Stimulated activated CD4-positive, alpha-beta T cell treated with anti-CD3 and anti-CD28 coated beads, Interleukin-1b, Interleukin-23, amount 100 ng/mL, for 1 hour (primary cell): ENCODE measurements at places on chromosomes 2 and 18.

- DNase-seq, result no peak
Observed at GRCh38 chr2:20178249-20178607, 46.7 kb downstream of the SDC1 start.

DNA sequence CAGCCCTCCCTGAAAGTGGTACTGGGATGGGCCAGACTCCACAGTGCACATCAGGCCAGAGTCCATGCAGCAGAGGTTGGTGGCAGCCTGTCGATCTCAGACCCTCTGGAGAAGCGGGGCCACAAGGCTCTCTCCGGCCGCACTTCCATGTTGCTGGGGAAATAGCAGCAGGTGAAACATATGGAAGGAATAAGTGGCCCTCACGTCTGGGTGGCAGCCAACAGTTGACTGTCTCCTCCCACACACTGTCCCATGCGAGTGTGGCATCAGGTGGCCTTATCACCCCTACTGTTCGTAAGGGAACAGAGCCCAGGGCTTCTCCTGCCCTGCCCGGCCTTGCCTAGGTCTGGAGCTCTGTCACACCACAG is 58.1 kb upstream of the FOSL2 start:
- DNase-seq, result no peak

GRCh38 chr18:77262643-77263465 is 13.2 kb downstream of the GALR1 start:
- DNase-seq, result no peak

GRCh38 chr2:174750923-174751441 is 13.3 kb downstream of the CHRNA1 start:
- no peak for DNase-seq

- peak; percentile 16 for DNase-seq
Observed at GRCh38 chr2:38375696-38376345, 1.3 kb downstream of the ATL2 start.

GRCh38 chr2:67399144-67399543 is 2.0 kb downstream of the ETAA1 start:
- no peak for DNase-seq

DNA sequence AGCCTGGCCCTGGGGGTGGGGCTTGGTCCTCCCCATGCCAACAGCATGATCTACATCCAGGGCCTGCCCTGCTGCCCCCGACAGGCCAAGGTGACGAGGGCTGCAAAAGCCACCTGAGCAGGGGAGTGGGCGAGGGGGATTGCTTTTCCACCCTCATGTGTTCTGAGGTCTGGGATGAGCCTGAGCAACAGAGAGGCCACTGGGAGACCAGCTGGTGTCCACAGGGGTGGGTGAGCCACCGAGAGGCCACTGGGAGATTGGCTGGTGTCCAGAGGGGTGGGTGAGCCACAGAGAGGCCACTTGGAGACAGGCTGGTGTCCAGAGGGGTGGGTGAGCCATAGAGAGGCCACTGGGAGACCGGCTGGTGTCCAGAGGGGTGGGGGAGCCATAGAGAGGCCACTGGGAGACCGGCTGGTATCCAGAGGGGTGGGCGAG is 147.4 kb upstream of the GPC1 start:
- no peak for DNase-seq

DNA sequence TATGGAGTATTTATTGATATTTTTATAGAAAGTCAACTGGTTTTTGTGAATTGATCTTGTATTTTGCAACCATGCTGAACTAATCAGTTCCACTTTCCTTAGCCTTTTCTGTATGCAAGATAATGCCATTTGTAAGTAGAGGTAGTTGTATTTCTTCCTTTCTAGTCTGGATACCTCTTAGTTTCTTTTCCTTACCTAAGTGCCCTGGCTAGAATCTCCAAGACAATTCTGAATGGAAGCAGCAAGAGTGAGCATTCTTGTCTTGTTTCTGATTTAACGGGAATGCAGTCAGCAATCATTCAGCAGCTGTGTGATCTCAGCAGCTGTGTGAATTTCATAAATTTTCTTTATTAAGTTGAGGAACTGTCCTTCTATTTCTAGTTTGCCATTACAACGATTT is 73.4 kb downstream of the NRXN1 start:
- no peak for DNase-seq

GRCh38 chr18:44741085-44741484 is 60.4 kb downstream of the SETBP1 start:
- no peak for DNase-seq

- DNase-seq, result no peak
Observed at GRCh38 chr18:24791751-24792545, 331.5 kb downstream of the HRH4 start.

DNA sequence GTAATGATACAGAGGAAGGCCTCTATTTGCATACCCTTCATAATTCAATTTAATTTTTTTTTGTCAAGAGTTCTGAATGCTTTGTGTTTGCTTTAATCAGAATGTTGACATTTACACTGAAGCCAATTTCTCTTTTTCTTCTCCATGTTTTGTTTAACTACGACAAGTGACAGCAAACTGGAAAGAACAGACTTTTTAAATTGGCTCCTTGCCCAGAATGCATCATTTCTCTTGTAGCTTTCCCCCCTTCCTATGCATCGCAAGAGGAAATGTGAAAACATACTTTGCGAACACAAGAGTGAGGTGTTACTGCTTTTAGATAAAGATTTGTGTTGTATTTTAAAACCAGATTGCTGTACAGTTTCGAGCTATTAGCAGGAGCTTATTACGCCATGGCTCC is 955.2 kb upstream of the CELF4 start:
- no peak for DNase-seq

DNA sequence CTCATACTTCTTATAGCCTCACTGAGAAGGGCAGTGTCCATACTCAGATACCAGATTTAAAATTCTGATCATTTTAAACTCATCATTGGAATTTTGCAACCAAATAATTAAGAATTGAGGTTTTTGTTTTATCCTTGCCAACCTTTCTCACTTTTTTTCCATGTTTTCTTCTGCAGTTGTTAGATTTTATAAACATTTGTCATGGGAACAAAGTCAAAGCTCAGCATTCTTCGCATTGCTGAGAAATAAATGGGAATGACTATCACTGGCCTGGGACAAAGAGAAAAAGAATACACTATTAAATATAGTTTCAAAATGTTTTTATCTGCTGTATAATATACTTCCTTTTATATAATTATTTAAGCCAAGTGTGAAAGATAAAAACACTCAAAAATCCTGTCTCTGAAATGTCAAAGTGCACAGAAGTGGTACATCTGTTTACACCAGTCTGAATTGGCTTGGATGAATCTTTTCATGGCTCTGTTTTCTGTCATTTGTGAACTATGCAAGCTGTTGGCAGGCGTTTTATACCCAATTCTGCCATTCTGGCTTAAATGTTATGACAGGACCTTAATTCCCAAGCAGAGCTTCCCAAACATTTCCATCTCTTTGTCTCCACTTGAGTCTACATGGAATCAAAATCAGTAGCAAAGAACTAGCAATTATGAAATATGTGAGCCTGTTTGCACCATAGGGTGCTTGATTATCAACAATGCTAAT is 249.3 kb upstream of the SYT4 start:
- no peak for DNase-seq

DNA sequence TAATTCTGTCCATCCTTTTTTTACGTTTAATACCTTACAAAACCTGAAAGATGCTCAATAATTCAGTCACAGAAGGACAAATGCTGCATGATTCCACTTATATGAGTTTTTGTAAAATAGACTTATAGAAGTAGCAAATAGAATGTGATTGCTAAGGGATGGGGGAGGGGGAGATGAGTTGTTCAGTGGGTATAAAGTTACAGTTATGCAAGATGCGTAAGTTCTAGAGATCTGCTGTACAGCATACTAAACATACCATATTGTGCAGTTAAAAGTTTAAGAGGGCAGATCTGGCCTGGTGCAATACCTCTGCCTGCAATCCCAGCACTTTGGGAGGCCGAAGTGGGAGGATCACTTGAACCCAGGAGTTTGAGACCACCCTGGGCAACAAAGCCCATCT is 78.8 kb downstream of the TET3 start:
- no peak for DNase-seq

DNA sequence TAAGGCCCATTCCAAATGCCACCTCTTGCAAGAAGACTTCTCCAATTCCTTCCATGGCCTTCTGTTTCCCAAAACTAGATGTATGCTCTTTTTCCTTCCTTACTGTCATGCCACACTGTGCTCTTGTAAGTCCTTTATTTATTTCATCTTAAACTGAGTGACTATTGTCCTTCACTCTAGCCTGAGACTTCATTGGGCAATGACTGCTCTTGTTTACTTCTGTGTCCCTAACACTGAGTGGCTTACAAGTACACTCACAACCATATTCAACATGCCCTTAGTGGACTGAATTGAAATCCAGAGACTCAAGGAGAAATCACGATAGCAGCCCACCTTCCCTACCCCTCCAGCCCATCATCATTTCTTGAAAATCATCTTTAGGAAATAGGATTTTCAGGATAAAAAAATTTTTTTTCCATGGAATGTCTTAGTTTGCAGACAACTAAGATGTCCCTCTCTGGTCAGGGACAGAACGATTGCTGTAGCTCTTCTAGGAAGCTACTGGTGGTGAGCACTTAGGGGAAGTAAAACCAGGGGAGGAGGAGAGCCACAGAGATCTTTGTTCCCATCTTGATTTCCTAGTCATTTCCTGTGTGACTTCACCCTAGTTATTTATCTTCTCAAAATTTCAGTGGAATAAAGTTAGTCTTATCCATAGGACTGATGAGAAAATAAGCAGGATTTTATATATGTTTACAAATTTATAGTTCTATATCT is 80.7 kb downstream of the CYRIA start:
- no peak for DNase-seq

GRCh38 chr2:185393091-185393490 is 345.5 kb upstream of the FSIP2 start:
- DNase-seq, result no peak
